ENCODE measurements at places on chromosomes 7 and 10. TPM values are rescaled to one million over a fixed set of nuclear protein-coding genes. Genes with fewer than 3 reads are reported as not detected.

DNA sequence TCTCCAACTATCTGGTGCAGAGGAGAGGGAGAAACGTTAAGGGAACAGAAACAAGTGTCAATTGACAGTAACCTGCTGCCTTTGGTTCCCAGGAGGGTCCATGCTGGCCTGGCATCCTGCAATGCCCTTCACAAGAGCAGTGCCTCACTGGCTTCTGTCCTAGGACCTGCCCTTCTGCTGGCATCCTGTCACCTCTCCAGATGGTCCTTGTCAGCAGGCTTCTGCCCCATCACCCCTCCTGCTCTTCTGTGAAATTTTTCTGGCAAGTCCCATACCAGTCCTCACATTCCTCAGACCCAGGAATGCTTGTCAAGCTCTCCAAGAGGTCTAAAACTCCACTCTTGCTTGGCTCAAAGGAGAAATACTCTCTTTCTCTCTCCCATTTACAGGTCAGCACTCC, 34.2 kb downstream of the C10orf67 start:
- no peak for DNase-seq

DNA sequence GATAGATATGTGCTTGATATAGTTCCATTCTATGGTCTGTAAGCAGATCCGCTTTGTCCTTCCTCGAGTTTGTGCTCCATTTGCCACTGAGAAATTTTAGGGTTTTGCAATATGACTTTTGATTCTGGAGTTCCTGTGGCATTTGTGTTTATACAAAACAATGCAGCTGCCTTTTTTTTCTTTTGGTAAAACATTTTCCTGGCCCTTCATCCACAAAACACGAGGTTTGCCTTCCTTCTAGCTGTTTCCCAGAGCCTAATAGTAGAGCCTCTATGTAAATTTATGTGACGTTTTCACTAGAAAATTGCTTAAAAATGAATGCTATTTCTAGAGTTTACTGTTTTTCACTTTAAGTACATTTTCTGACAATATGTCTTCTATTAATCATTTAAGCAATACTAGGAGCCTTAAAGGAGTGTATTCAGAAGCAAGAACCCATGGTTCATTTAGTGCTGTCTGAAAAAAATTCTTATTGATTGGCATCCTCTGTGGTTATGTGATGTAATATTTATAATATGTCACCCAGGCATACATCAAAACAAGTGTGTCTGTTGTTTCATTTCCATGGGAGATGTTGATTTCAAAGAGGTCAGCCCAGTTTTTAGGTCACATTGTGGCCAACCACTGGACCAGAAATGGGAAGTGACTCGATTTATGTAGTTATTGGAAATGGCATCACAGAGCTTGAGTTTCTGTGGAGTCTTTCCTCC, 618.3 kb downstream of the LRMDA start:
- DNase-seq: peak; percentile 23

DNA sequence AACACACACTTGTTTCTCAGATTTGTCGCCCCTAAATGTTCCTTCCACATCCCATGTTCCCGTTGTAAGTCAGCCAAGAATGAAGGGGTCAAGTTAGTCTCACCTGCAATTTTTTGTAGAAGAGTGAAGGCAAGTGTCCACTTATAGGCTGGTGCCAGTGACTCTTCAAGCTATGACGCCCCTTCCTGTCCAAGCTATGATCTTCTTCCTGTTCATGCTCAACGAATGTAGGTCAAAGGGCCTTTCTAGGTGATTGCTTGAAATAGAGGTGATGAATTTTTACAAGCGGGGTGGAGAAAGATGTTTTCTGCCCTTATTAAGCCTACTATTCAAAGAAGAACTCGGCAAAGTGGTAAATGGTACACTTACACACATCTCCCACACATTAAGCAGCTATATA, 41.0 kb downstream of the CDK1 start:
- DNase-seq: no peak

DNA sequence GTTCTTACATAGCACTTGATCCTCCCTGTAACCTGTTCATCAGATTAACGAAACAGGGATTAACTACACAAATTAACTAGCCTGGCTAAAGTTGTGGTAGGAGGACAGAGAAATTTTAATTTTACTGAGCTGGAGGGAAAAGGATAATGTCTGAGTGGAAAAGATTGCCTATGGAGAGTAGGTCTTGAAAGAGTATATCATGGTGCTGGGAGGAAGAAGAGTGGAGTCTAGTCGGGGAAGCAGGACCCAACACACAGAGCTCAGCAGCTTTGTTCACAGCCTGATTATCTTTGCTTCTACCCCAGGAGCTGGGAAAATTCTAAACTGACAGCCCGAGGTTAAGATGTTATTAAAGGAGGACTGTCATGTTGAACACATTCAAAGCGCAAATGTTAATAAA, 6.1 kb upstream of the KDM7A start:
- DNase-seq: no peak

DNA sequence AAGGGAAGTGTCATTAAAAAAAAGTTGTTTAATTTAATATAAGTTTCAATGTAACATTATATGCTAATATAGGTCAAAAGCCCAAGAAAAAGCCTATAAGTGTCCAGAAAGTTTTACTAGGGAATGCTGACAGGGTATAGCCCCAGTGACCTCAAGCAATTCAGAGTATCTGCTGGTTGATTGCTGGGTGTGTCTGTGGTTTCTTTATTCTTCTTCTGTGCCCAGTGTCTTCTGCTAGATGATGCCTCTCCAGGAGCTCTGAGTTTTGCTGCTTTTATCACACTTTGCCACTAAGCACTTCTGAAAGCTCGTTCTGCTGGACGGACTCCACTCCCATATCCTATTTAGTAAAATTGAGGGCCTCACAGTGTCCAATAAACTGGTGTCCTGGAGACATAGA, 212.2 kb upstream of the NRG3 start:
- no peak for DNase-seq

DNA sequence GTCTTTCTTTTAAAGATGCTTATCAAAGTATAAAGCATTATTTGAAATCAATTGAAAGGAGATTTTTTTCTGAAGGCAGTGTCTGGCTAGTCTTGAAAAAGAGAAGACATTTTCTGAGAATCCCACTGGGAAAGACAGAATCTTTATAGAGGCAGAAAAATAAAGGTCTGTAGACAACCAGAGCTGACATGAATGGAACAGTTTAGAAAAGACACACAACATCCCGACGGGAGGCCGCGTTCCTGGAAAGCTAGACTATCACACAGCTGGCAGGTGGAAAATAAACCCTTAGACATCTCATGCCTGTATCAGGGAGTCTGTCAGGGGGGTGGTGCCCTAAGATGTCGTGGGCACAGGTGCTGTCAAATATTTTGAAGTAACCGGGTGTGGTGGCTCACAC, 48.0 kb upstream of the KLF6 start:
- DNase-seq: no peak

- DNase-seq: peak; percentile 70
These were observed 112.8 kb upstream of the AHR start for GRCh38 chr7:17185690-17186070.

DNA sequence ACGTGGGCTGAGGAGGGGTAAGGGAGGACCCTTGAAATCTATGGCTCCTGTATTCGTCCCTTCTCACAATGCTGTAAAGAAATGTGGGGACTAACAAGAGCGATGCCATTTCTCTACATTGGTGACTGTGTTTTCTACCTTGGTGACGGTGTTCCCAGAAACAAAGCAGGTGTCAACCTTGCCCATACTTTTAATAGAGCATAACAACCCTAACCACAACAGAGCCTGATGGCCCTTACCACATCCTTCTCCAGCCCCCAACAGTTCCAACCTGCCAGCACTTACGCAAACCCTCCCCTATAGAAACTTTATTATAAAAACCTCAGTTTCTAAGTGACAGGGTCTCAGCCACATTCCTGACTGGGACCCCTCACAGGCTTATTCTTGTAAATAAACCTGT, 28.2 kb upstream of the ADCYAP1R1 start:
- DNase-seq: no peak

- no peak for DNase-seq
These were observed 70.1 kb upstream of the CABCOCO1 start for GRCh38 chr10:61592581-61592980.

- DNase-seq: no peak
These were observed 21.0 kb upstream of the RALA start for GRCh38 chr7:39602351-39602750.

DNA sequence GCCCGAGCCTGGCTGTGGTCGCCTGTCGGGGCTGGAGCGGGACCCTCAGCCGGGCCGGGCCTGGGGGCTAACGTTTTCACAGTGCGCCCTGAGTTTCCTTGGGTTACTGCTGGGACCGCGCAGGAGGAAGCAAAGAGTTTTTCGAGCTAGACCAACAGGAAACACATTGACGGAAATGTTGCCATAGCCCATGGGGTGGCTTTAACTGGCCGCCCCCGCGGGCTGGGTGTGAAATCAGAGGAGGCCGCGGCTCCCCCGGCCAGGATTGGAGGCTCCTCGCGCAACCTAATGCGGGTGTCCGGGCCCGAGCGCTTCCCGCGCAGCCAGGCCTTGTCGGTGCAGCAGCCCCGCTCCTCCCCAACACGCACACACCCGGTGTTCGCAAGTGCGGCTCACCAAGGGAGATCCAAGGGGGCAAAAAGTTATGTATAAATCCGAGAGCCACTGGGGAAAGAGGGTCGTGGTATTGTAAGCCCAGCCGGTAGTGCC, 1.9 kb downstream of the HHEX start:
- DNase-seq: peak; percentile 72

DNA sequence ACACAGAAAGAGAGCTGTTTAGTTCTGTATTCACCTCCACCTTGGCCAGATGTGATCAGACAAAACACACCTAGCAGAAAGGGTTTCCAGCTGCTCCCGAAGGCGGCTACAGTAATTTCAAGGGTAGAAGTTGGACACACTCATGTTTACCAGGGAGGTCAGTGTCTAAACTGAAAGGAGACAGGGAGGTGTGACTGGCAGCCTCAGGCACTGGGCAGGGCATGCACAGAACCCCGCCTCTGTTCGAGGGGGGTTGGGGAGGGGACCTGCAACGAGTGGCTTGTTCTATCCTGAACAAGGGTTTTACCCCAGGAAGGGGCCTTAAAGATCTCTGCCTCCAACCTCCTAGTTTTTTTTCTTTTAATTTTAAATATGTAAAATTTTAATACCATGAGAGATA, 49.6 kb downstream of the BPGM start:
- DNase-seq: no peak

- no peak for DNase-seq
These were observed 50.8 kb downstream of the OAT start for GRCh38 chr10:124367936-124368335.

GRCh38 chr7:12889391-12889790, 202.0 kb downstream of the ARL4A start:
- DNase-seq: peak; percentile 10

DNA sequence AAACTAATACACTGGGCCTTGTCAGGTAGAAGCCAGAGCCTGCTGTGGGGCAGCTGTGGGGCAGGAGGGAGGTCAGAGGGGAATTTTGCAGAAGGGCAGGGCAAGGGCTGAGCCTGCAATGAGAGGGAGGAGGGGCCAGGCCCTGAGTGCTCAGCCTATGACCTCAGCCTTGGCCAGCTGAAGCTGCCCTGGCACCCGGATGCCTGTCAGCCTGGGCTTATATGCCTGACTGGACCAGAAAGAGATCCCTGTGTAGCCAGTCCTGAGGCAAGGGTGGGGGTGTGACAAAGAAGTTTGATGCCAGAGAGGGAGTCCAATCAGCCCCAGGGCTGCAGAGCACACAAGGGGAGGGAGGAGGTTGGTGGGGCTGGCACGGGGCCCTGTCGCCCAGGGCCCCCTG, 22.3 kb upstream of the PRRT4 start:
- DNase-seq: no peak

- peak; percentile 41 for DNase-seq
These were observed 7.6 kb upstream of the GRID2IP start for GRCh38 chr7:6558837-6559236.

- no peak for DNase-seq
These were observed 74.7 kb downstream of the VSTM4 start for GRCh38 chr10:49040601-49041000.

GRCh38 chr7:30879139-30880124, 32.2 kb upstream of the AQP1 start:
- DNase-seq: no peak

- DNase-seq: peak; percentile 47
These were observed 699 bp downstream of the CLIP2 start for GRCh38 chr7:74289659-74290552.

DNA sequence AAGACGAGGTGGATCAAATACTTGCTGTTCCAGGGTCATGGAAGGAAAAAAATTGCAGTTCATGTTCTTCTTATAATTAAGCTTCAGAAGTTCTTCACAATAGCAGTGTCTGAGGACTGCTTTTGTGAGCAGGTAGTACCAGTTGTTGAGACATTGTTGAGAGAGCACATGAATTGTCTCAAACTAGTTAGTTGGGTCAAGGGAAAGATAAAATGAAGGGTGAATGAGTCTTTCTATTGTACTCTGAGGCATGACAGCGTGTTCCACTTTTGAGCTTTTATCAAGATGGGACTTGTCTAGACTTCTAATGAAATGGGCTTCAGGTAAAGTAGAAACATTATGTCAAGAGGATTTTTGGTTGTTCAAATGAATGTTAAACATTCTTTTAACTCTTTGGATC, 26.0 kb downstream of the KAT6B start:
- no peak for DNase-seq

GRCh38 chr10:52951824-52952223, 179.2 kb upstream of the MBL2 start:
- peak; percentile 24 for DNase-seq

DNA sequence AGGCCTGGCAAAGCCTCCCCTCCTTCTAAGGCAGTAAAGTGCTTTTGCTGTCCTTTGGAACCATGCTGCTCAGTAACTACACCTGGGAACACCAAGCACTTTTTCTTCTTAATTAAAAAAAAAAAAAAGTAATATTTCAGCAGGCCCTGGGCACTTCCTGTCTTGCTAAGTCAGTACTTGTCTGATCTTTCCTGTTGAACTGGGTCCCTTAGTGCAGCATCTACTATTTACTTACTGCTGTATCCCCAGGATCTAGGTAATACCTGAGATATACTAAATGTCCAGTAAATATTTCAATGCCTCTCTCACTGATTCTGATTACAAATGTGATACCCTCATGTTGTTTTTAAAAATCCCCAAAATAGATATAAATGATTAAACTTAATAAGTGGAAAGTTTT, 77.4 kb downstream of the PPP1R3C start:
- DNase-seq: no peak

DNA sequence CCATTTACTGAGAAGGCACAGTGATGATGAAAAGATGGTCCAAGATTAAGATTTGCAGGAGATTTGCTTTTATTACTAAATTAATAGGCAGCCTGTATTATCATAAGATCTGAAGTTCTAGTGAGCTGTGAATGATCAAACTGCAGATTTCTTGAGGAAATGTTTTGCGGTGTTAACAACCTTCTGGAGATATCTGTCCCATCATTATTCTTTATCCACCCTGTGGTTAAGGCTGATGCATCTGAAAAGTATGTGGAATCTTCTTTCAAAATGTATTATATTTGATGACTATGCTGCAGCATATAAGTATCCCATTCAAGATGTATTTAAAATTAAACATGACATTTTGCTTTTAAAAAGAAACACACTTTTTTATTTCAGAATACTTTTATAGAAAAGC, 150.3 kb downstream of the POLR1F start:
- peak; percentile 2 for DNase-seq

CUBN gene
- 4.0 TPM for polyA plus RNA-seq

NPFFR1 gene
- 0.05 TPM for polyA plus RNA-seq

INA gene
- 0.14 TPM for polyA plus RNA-seq

Measured in muscle of leg (tissue), 16 donors.